ENCODE measurements at places on chromosomes 7 and 10.

DNA sequence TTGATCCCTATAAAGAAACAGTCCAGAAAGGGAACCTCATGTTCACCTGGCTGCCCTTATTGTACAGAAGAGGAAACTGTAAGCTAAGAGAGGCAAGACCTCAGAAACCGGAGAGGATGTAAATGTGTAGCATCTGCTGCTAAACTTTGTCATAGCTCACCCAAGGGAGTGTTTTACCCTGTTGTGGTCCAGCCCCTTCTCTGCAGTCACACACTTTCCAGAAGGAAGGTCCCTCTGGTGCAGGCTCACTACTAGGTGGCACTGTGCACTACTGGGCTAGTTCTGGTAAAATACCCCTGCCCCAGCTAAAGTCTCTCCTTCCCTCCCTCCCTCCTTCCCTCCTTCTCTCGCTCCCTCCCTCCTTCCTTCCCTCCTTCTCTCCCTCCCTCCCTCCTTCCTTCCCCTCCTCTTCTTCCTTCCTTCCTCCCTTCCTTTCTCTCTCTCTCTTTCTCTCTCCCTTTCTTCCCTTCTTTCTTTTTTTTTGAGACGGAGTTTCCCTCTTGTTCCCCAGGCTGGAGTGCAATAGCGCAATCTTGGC is 42.5 kb upstream of the LCOR start:
- DNase-seq = no peak

GRCh38 chr10:11898372-11899066 is 75.4 kb downstream of the PROSER2 start:
- no peak for DNase-seq

DNA sequence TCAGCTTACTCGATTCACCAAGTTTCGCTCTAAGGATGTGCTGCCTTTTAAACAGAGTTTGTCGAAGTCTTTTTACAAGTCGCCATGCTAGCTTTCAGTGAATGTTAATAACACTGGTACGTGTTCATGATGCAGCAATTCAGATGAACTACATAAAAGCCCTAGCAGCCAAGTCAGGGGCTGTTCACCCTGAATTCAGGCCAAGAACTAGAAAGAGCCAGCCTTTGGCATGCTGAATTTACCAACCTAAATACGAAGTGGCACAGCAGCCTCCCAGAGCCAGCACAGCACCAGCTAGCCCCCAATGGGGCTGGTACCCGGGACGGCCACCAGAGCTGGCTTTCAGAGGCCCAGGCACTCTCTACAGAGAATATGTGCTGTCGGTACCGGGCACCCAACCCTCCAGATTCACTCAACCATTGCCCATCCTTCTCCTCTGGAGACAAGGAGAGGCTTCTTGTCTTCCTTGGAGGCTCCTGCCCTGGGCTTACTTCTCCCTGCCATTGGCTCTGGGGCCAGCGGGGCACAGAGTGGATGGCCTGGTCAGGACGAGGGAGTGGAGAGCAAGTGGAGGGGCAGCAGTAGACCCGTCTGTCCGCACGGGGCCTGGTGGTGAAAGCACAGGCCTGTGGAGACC is 64.2 kb downstream of the HIPK2 start:
- DNase-seq = no peak

GRCh38 chr7:119545118-119545517 is 727.9 kb upstream of the KCND2 start:
- no peak for DNase-seq

- DNase-seq = no peak
Observed at GRCh38 chr10:107914450-107915214, 750.1 kb upstream of the SORCS1 start.

- no peak for DNase-seq
Observed at GRCh38 chr7:153322991-153323390, 563.4 kb downstream of the ACTR3B start.

DNA sequence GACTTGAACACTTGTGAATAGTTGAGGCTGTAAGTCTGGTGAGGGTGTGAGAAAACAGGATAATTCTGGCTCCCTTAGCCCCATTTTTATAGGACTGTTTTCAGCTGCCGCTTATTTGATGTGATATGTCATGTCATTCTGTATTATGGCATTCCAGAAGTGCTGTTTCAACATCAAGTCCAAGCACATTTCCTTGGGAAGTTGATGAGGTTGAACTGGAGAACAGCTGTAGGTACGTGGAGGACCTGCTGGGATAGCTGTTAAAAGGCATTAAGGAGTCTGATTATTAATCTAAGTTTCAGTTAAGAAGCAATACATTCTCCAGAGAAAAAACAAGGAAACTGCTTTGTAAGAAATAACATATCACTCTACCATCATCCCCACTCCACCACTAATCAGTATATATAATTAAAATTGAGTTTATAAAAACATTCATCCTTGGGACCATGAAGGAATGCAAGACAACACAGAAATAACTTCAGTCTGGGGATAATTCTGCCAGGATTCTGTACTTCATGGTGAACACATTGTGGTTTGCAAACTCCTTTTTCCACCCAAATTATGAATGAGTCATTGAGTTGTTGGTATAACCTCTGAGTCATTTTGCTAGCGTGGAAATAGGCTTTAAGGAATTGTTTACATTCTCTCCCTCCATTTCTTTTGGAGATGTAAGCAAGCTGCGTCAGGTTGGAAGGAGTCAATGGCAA is 39.9 kb upstream of the TMEM229A start:
- no peak for DNase-seq

DNA sequence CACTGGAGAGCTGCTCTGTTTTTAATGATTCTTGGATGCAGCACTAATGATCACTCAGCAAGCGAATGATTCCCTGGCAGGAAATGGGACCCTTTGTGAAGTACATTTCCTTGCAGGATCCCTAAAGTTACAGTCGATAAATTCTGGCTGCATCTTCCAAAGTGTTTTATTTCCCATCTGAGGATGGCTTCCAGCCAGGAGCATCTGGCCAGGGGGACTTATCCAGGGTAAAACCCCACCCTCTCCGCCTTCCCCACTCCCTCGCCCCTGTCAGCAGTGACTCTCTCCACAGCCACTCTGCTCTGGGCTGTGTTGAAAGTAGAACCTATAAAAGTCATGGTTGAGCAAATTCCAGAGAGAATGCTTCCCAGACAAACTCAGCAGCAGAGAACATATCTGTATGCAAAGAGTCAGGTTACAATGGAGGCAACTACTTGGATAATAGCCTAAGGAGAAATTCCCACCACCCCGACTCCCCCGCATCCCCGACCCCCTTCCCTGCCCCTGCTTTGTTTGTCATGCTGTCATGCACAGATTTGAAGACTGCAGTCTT is 111.0 kb upstream of the ANLN start:
- DNase-seq = no peak

- DNase-seq = no peak
Observed at GRCh38 chr7:24341691-24342413, 57.9 kb downstream of the NPY start.

GRCh38 chr10:101570428-101571270 is 17.4 kb downstream of the POLL start:
- no peak for DNase-seq

GRCh38 chr7:75944507-75944906 is 29.6 kb downstream of the POR start:
- no peak for DNase-seq

DNA sequence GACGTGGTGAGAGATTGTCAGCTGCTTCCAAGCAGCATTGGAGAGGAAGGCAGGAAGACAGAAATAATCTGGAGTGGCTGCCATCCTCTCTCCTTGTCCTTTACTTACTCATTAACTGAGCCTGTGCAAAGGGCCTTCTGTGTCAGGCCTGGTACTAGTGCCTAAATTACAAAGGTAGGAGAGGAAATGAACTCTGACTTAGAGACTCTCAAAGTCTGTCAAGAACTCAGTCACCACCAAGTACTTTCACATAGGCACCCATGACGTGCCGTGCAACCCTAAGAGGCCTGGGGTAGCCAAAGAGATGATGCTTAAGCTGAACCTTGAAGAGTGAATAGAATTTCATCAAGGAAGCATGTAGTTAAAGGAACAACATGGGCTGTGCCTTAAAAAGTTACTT is 866.9 kb downstream of the LRMDA start:
- no peak for DNase-seq

GRCh38 chr10:111319866-111320265 is 243.0 kb downstream of the ADRA2A start:
- DNase-seq = no peak

DNA sequence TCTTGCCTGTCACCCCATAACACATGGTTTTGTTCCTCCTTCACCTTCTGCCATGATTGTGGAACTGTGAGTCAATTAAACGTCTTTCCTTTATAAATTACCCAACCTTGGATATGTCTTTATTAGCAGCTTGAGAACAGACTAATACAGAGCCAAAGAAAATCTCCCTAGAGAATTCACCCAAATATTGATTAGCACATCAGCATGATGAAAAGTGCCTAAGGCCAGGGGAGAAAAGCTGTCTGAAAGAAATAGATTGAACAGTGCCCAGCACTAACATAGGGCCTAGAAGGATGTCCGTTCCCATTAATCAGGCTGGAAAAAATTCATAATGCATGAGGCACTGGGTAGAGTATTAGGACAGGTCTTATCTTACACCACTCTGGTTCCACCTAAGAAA is 111.9 kb upstream of the CALN1 start:
- DNase-seq = no peak

DNA sequence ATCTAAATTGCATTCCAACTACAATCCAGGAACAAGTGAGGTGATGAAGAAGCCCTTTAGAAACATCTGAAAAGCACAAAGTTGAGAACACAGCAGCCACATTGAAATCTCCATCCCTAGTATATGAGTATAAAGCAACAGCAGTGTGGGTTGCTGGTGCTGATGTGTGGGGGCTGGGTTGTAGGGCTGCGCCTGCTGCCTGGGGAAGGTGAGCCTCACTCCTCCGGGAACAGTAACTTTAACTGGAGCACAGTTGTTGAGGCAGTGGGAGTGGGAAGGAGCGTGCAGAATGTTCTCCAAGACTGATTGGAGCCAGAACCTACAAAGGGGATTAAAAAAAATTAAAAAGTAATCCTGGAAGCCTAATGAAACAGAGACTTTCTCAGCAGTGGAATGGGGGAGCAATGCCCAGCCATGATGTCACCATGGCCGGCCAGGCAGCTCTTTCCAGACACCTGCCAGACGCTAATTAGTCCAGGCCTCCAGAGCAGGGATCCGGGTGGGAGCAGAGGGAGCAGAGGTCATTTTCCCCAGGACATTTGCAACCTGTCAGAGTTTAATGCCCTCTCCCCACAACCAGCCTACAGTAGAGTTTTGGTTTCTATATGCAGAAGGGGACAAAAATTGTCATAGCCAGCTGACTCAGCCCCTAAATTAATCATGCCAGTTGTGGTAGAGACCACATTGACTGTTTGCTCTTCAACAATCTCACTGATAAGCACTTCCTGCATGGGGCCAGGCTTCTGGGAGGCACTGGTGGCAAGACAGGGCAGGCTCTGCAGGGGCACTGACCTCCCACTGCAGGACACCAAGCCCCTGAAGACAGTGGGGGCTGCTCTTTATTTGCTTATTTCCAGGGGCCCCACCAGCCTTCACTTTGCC is 133.0 kb upstream of the ZNF32 start:
- DNase-seq = no peak

DNA sequence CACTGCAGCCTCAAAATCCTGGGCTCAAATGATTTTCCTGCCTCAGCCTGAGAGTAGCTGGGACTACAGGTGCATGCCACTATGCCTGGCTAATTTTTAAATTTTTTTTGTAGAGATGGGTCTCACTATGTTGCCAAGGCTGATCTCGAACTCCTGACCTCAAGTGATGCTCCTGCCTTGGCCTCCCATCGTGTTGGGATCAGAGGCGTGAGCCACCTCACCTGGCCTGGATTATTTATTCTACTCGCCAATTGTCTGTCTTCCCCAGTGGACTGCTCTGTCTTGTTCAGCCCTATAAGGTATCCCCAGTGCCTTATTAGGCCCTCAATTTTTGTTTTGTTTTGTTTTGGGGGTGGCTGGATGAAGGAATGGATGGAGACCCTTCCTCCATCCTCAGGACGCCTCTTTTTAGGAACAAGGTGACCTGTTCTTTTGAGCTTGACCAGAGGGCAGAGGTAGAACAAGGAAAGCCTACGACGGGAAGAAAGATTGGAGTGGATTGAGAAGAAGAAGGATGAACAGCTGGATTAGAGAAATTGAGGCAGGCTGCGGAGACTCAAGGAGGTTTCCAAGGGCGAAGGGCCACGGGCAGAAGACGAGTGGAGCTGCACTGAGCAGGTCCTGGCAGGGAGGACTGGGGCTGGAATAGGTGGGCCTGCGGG is 541 bp upstream of the DENND10 start:
- no peak for DNase-seq

DNA sequence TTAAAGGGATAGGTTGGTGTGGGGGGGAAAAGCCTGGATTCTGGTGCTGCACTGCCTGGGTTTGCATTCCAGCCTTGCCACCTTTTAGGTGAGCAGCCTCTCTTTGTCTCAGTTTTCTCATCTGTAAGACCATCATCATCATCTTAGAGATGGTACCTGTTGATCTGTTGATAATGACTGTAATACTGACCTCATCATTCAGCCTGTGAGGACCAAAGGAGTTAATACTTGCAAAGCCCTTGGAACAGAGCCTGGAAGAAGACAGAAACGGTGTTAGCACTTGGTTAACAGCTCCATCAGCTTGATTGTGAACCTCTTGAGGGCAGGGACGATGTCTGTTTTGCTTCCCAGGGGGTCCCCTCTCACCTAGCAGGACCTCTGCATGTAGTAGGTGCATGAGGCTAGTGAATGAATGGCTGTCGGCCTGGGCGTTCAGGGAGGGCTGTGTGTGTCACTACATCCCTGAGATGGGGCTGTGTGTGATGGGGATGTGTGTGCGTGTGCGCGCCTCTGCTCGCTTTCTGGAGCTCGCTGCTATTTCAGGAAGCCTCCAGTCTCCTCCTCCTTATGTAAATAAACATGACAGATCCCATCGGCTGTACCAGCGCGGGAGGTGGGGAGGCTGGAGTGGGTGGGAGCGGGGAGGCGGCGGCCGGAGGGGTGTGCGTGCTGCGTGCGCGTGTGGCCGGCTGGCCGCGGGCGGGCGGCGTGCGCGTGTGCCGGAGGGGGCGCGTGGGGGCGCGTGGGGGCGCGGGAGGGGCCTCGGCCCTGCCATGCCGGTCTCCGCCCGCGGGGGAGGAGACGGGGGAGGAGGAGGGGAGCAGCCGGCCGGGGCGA is 61.2 kb downstream of the NEURL1 start:
- DNase-seq = no peak

- DNase-seq = no peak
Observed at GRCh38 chr7:91162436-91162835, 101.8 kb upstream of the FZD1 start.

DNA sequence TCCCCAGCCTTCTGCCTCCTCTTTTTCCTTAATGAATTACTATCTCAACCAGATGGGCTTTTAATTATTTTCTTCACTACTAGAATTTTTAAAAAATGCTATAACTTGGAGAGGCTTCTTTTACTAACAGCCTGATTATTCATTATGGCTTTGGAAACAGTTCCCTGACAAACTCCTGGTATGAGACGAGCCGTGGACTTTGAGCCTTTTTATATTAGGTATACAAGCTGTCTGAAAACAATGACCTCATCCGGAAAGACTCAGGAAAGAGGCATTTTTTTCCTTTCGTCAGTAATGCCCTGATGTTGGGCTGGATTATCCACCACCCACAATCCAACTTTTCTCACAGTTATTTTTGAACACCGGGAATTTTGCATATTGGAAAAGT is 26.7 kb upstream of the ABLIM1 start:
- DNase-seq = no peak
